ENCODE measurements at places on chromosomes 11 and 22. TPM values are rescaled to one million over a fixed set of nuclear protein-coding genes. Genes with fewer than 3 reads are reported as not detected.

Gene DCDC1
- polyA plus RNA-seq, result 3.3 TPM

Gene CCDC82
- 58.4 TPM for polyA plus RNA-seq

Gene ANGPTL5
- polyA plus RNA-seq, result 0.22 TPM

Gene TRIM6
- polyA plus RNA-seq, result 30.3 TPM

Gene LPXN
- 10.5 TPM for polyA plus RNA-seq

- peak; percentile 80 for DNase-seq
Measured at GRCh38 chr11:117316197-117316961, at the start of gene BACE1. Gene BACE1 (minus strand): TSS chr11:117316256. CDS start chr11:117315795, 461 bp downstream.

GRCh38 chr11:64457416-64458010 is 98.6 kb downstream of the RPS6KA4 start:
- DNase-seq, result no peak

DNA sequence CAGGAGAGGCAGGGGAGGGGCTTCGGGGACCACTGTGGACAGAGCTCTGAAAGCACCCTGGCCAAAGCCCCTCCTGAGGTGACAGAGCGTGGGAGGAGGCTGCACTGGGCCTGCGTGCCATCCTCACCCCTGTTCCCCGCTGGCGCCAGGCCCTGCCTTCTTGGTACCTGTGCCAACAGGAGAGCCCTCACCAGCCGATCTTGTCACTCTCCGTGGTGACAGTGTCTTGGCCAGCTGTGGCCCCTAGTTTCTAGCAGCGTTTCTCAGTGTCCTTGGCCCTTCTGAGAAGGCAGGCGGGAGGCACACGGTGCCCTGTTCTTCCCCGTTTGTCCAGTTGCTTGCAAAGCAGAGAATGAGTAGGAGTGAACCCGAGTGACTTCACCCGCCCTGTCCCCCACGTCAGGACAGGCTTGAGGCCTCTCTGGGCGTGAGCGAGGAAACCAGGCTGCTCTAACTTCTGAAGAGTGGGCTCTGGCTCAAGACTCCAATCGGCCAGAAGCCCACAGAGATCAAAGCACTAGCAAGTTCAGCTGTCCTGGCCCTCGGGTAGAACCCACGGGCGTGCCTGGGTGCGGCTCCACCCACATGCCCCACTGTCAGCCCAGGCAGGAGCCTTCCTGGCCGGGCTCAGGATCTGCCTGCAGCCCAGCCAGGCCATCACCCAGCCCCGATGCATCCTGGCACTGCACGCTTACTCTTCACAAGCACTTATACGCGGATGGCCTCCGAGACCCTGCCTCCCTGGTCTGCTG is 60.2 kb upstream of the EMID1 start:
- no peak for DNase-seq

DNA sequence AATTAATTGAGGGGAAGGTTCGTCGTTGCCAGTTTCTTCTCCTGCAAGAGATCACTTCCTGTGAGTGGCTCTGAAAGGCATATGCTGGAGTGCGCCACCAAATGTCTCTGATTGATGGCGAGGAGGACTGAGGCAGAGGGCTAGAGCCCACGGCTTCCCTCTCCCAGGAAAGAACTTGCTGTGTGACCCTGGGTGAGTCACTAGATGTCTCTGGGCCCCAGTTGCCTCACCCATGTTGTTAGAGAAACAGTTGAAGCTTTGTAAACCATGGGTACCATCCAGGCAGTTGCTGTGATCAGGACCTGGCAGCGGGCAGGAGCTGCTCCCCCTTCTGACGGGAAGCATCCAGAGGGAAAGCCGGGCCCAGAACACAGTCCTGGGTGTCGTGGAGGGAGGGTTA is 3.2 kb downstream of the ABCG4 start:
- DNase-seq, result no peak

- no peak for DNase-seq
Measured at GRCh38 chr11:35014346-35014745, 97.9 kb downstream of the PDHX start.

DNA sequence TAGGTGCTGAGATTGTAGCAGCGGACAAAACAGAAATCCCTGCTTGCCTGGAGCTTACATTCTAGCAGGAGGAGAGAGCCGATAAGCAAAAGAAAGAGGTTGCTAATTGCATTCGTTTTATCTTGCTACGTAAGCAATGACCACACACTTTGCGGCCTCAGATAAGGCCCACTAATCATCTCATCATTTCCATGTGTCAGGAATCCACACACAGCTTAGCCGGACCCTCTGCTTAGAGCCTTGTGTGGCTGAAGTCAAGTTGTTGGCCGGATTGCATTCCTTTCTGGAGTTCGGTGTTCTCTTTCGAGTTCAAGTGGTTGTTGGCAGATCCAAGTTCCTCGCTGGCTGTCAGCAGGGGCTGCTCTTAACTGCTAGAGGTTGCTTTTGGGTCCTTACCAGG is 101.6 kb downstream of the CHST1 start:
- no peak for DNase-seq

DNA sequence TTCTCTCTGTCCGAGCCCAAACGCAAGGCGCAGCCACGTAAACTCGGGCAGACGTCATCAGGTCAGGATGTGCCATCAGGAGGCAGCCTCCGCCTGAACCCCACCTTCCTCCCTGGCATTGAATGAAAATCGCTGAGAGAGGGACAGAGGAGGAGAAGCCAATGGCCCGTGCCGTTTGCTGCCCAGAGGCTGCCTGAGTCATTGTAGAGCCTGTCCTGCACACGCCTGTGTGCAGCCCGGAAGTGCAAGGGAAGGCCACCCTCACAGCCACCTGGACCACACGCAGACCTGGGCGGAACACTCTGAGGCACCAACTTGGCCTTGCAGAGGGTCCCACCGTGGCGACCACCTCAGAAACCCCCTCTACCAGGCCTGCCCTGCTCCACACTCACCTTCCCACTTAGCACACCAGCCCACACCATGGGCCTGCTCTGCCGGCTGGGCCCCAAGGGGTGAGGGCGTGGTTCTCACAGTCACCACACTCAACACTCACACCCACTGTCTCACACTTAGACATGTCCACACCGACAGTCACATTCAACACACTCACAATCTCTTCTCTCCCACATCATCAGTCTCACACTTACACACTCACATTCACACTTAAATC is 9.1 kb downstream of the CHID1 start:
- no peak for DNase-seq

DNA sequence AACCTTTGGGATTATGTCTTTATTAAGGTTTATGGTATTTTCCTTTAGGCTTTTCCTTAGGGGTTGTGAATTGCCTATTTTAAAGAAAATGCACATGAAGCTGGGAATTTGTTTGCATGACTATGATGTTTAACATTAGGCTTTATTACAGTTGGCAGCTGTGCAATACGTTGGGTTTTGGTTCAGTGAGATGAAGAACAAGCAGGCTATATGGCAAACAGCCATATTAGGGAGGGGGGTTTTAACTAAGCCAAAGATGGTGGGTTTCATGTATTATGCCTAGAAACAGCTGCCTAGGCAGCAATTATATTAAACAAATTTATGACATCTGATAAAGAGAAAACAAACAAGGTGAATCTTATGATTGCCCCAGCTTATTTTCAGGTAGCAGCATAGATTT is 880.8 kb downstream of the FAM181B start:
- no peak for DNase-seq
